ENCODE measurements at places on chromosomes 7 and 10. TPM values are rescaled to one million over a fixed set of nuclear protein-coding genes. Genes with fewer than 3 reads are reported as not detected.
A peak's percentile ranks its signal among the peaks of the same experiment; 100 is the strongest.

SOSTDC1 gene
- not detected for total RNA-seq

GRCh38 chr7:106613848-106614560 is 47.0 kb downstream of the CCDC71L start:
- peak; percentile 67 for DNase-seq
- H3K27me3 ChIP-seq = no peaks in the 10 kb centered on the region
- H3K4me1 ChIP-seq = peaks cover 90% of the 10 kb centered on the region
- peak overlapping the region; percentile 65 for H3K27ac ChIP-seq

CPN1 gene
- not detected for total RNA-seq

- no peak overlapping the region for H3K27ac ChIP-seq
- H3K4me1 ChIP-seq = no peaks in the 10 kb centered on the region
- no peak for DNase-seq
- no peaks in the 10 kb centered on the region for H3K27me3 ChIP-seq
These were observed 337.0 kb downstream of the CRPPA start for GRCh38 chr7:16084370-16084769.

EIF5AL1 gene
- total RNA-seq = 0.65 TPM

DNA sequence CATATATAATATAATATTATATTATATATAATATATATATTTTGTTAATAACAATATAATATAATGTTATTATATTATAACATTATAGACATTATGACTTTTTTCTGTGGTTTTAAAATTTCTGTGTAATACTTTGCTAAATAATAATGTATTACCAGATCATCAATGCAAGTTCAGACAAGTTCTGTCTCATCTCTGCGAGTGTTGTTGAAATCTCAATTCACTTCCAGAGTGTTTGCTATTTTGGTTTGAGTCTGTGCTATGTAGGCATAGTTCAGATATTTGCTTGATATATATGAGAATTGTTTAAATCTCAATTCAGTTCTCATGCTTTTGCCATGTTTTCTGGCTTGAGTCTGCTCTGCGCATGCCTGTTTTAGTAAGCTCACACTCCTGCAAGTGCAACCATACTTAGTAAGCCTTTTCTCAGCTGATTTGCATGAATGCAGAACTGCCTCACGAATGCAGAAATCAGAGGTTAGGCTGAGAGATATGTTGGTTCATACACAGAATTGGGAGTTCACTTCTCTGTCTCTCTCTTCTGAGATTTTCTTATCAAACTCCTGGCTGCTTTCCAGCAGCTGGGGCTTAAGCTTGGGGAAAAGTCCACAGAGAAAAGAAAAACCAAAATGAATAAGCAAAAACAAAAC is 830.2 kb upstream of the SORCS1 start:
- no peaks in the 10 kb centered on the region for H3K27me3 ChIP-seq
- H3K4me1 ChIP-seq = no peaks in the 10 kb centered on the region
- DNase-seq = no peak
- no peak overlapping the region for H3K27ac ChIP-seq

GRCh38 chr10:118041316-118041715 is 5.4 kb downstream of the RAB11FIP2 start:
- peaks cover 45% of the 10 kb centered on the region for H3K4me1 ChIP-seq
- DNase-seq = peak; percentile 61
- H3K27ac ChIP-seq = no peak overlapping the region
- no peak overlapping the region for H3K4me3 ChIP-seq
- no peaks in the 10 kb centered on the region for H3K36me3 ChIP-seq
- H3K27me3 ChIP-seq = no peaks in the 10 kb centered on the region

GRCh38 chr7:77438131-77438530 is 22.0 kb upstream of the GSAP start:
- peaks cover 26% of the 10 kb centered on the region for H3K4me1 ChIP-seq
- H3K27ac ChIP-seq = no peak overlapping the region
- no peaks in the 10 kb centered on the region for H3K27me3 ChIP-seq

- DNase-seq = peak; percentile 53
- H3K4me3 ChIP-seq = no peak overlapping the region
- H3K4me1 ChIP-seq = peaks cover 44% of the 10 kb centered on the region
- H3K36me3 ChIP-seq = peaks cover 16% of the 10 kb centered on the region
- H3K27me3 ChIP-seq = no peaks in the 10 kb centered on the region
- peak overlapping the region; percentile 41 for H3K27ac ChIP-seq
These were observed 261.0 kb upstream of the MKLN1 start for GRCh38 chr7:131066635-131067034.

DNA sequence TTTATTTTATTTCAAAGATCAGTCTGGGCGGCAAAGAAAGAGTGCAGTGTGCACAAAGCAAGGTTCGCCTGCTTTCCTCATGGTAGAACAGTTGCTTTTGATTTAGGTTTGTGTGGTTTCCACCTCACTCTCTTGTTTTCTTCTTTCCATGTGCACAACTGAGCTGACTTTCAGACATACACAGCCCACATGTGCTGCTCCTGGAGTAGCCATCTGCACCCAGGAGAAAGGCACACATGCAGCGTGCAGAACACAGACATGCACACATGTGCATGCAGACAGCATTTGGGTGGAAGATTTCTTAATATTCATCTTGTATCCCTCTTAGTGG is 302.1 kb downstream of the FZD1 start:
- H3K4me1 ChIP-seq = peaks cover 10% of the 10 kb centered on the region
- H3K27ac ChIP-seq = no peak overlapping the region
- peak overlapping the region; percentile 33 for H3K4me3 ChIP-seq
- peaks cover 7% of the 10 kb centered on the region for H3K27me3 ChIP-seq
- no peaks in the 10 kb centered on the region for H3K36me3 ChIP-seq

KEL gene
- total RNA-seq = not detected

- no peaks in the 10 kb centered on the region for H3K27me3 ChIP-seq
- peaks cover 17% of the 10 kb centered on the region for H3K4me1 ChIP-seq
- peak; percentile 98 for DNase-seq
- H3K4me3 ChIP-seq = peak overlapping the region; percentile 31
- H3K36me3 ChIP-seq = no peaks in the 10 kb centered on the region
These were observed 21.0 kb downstream of the LRRC17 start for GRCh38 chr7:102933763-102934162.

DNA sequence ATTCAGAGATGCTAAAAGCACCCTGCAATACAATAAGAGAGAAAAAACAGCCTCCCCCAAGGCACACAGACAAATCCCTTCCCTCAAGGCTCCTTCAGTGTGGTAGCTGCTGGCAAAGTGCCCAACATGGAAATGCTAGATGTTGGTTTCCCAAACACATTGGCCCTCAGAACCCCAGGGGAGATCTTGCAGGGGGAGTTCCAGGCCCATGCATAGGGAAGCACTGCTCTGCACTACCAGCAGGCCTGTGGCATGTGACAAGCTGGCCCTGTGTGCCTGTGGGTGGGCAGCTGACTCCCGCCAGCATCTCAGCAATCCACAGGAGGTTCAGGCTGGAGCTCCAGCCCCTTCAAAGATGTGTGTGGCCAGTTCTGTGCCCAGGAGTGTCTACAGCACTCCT is 16.8 kb upstream of the CSGALNACT2 start:
- no peaks in the 10 kb centered on the region for H3K36me3 ChIP-seq
- H3K27me3 ChIP-seq = no peaks in the 10 kb centered on the region
- H3K27ac ChIP-seq = no peak overlapping the region
- no peaks in the 10 kb centered on the region for H3K4me1 ChIP-seq
- DNase-seq = no peak

GRCh38 chr7:16078076-16078952 is 343.0 kb downstream of the CRPPA start:
- H3K4me3 ChIP-seq = no peak overlapping the region
- no peak overlapping the region for H3K27ac ChIP-seq
- H3K4me1 ChIP-seq = no peaks in the 10 kb centered on the region
- DNase-seq = peak; percentile 63
- H3K36me3 ChIP-seq = no peaks in the 10 kb centered on the region

- H3K27me3 ChIP-seq = no peaks in the 10 kb centered on the region
- peaks cover 11% of the 10 kb centered on the region for H3K4me1 ChIP-seq
- H3K36me3 ChIP-seq = peaks cover 87% of the 10 kb centered on the region
- DNase-seq = no peak
These were observed 11.0 kb downstream of the FLNC start for GRCh38 chr7:128841171-128841690.

DNA sequence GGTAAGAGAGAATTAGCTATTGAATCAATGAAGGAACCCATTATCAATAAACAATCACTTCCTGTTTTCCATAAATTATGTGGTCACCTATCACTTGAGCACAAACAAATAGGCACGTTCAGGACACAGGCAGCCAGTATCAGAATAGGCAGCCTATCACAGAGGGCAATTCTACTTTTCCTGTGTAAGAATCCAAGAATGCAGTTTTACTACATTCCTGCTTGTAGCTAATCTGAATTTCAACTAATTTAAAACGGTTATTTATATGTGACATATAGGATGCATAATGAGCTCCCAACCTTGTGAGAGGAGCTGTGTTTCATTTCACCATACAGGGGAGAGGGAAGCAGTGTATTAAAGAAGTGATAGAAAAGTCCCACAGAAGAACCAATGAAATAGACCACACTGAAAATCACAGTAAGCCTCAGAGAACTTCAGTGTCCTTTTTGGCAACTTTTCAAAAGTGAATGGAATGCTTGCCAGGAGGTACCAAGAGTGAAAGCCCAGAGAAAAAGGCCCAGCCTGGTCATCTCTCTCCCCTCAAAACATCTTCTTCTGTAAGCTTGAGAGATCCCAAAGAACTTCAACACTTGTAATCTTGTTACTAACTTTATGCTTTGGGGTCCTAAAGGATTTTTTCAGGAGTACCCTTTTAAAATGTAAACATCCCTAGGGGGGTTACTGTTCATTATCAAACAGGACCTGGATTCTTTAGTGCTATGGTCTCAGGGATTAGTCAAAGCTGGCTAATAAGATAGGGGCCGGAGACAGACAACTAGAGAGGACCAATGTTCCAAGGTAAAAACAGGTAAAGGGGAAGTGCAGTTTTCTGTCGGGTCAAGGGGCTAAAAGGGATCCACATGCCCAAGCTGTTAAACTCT is 1.3 kb downstream of the IMMP2L start:
- no peaks in the 10 kb centered on the region for H3K36me3 ChIP-seq
- H3K27ac ChIP-seq = no peak overlapping the region
- H3K4me1 ChIP-seq = peaks cover 6% of the 10 kb centered on the region
- H3K4me3 ChIP-seq = peak overlapping the region; percentile 83
- no peaks in the 10 kb centered on the region for H3K27me3 ChIP-seq

DNA sequence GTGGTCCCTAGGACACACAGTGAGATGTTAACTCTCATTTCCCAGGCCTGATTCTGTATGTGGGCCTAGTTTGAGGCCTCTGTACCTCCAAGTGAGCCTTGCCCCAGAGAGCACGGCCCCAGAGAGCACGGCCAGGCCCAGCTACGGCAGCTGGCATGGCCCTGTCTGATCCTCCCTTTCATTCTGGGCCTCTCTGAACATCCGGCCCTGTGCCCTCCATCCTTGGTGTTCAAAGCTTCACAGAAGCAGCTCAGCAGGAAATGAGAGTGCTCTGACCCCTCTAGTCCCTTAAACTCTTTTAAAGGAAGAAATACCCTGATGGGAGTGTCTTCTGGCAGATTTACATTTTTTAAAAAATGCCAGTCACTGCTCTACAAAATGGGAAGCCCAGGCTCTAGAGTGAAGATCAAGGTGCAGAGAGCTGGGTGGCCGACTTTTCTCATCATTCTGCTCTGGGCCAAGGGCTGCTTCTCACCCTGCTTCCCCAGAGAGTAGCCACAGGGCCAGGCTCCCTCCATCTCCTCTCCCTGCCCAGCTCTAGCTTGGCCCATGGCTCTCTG is 171.9 kb downstream of the RPS24 start:
- no peak overlapping the region for H3K27ac ChIP-seq
- H3K4me3 ChIP-seq = no peak overlapping the region

PMS2 gene
- total RNA-seq = 12.8 TPM

- no peak overlapping the region for H3K27ac ChIP-seq
- no peaks in the 10 kb centered on the region for H3K36me3 ChIP-seq
- no peak overlapping the region for H3K4me3 ChIP-seq
- peaks cover 13% of the 10 kb centered on the region for H3K4me1 ChIP-seq
- no peaks in the 10 kb centered on the region for H3K27me3 ChIP-seq
These were observed 184.8 kb downstream of the CXCL12 start for GRCh38 chr10:44199991-44200655.

DNA sequence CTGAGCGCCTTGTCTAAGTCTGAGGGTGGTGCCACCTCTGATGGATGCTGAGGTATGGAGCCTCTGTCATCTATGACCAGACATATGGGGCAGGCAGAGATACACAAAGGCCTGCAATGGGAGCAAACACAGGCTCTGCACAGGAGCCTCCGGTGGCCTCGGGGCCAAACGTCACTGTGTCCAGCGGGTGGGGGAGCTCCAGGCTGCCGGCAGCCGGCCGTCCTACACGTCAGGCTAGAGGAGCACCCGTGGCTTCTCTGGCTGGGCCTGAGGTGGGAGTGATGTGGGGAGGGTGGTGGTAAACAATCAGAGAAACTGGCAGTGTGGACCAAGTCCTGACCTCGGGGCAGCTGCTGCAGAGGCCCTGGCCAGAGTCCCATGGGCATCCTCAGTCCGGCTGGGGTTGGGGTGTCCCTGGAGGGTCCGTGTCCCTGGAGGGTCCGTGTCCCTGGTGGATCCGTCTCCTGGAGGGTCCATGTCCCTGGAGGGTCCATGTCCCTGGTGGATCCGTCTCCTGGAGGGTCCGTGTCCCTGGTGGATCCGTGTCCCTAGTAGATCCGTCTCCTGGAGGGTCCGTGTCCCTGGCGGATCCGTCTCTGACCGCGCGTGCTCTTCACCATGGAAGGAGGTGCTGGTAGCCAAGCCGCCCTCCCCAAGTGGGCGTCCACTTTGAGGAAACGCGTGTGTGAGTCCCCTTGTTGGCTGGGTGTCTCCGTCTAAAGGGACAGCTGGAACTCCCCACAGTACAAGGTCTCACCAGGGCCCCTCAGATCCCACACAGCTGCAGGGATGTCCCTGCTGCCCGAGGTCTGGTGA is 24.2 kb upstream of the FAM20C start:
- H3K27ac ChIP-seq = no peak overlapping the region
- no peaks in the 10 kb centered on the region for H3K4me1 ChIP-seq
- peaks cover 22% of the 10 kb centered on the region for H3K27me3 ChIP-seq
- DNase-seq = no peak
- no peak overlapping the region for H3K4me3 ChIP-seq
- no peaks in the 10 kb centered on the region for H3K36me3 ChIP-seq

- H3K4me1 ChIP-seq = no peaks in the 10 kb centered on the region
- H3K27ac ChIP-seq = no peak overlapping the region
- no peak for DNase-seq
These were observed 192.6 kb upstream of the FRMD4A start for GRCh38 chr10:14523286-14523685.

- peak overlapping the region; percentile 25 for H3K4me3 ChIP-seq
- DNase-seq = no peak
- no peaks in the 10 kb centered on the region for H3K27me3 ChIP-seq
- H3K4me1 ChIP-seq = peaks cover 58% of the 10 kb centered on the region
- H3K27ac ChIP-seq = peak overlapping the region; percentile 96
- peaks cover 8% of the 10 kb centered on the region for H3K36me3 ChIP-seq
These were observed 5.4 kb downstream of the MYOF start for GRCh38 chr10:93476756-93477155.
